Astrocyte (in vitro differentiated cells and primary cell): ENCODE measurements at places on chromosomes 2 and 18. TPM values are rescaled to one million over a fixed set of nuclear protein-coding genes. Genes with fewer than 3 reads are reported as not detected.

DNA sequence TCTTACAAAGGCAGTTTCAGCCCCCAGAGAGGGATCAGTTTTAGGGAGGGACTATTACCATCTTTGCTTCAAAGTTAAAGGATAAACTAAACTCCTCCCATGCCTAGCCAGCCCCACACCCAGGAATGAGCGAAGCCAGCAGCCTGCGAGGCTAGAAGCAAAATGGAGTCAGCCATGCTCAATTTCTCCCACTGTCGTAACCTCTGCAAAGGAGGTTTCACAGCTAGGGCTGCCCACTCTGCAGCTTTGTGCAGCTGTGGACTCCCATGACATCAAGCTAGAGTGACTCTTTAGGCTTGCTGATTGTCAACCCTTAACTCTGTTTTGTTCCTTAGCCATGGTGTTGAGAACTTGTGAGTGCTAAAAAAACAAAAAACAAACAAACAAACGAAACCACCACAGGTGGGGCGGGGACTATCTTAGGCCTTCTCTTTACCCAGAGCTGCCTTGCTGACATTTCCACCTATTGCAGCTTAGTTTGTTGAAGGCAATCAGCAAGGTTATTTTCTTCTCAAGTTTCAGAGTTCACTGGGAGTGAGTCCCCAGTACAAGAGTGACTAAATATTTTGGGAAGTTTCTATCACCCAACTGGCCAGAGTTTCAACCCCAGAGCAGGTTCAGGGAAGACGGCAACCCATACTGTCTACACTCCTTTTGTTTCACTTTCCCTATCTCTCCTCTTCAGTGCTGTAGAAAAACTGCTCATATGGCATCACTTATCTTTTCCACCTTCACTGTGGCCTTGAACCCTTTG, 592.1 kb downstream of the XIRP2 start:
- no peak overlapping the region for H3K27ac ChIP-seq
- H3K4me1 ChIP-seq: no peaks in the 10 kb centered on the region
- H3K4me3 ChIP-seq: no peak overlapping the region
- H3K36me3 ChIP-seq: no peaks in the 10 kb centered on the region
- no peak for DNase-seq

- H3K27me3 ChIP-seq: no peaks in the 10 kb centered on the region
- H3K4me1 ChIP-seq: no peaks in the 10 kb centered on the region
- no peaks in the 10 kb centered on the region for H3K36me3 ChIP-seq
- H3K27ac ChIP-seq: no peak overlapping the region
- no peak for DNase-seq
Observed at GRCh38 chr18:77464917-77465316, 215.3 kb downstream of the GALR1 start.

DNA sequence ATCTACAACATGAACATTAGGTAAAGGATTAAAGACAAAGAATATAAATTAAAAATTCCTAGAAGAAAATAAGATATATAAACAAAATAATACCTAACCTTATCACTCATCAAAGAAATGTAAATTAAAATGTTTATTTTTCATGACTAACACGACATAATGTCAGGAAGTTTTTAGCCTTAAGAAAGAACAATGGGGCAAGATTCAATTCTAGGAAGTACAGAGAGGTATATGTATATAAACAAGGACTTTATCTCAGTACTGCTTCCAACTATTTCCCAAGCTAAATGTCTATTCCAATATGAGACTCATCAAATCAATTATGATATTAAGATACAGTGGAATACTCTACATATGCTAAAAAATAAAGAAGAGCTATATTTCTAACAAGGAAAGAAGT, 44.1 kb downstream of the TTC21B start:
- no peak overlapping the region for H3K4me3 ChIP-seq
- H3K4me1 ChIP-seq: peaks cover 4% of the 10 kb centered on the region
- H3K27me3 ChIP-seq: no peaks in the 10 kb centered on the region
- peaks cover 10% of the 10 kb centered on the region for H3K36me3 ChIP-seq

- no peaks in the 10 kb centered on the region for H3K27me3 ChIP-seq
- no peak overlapping the region for H3K4me3 ChIP-seq
- H3K36me3 ChIP-seq: no peaks in the 10 kb centered on the region
- H3K27ac ChIP-seq: no peak overlapping the region
Observed at GRCh38 chr2:98512699-98513098, 68.0 kb downstream of the INPP4A start.

The PIEZO2 gene
- total RNA-seq: 5.3 and 11.8 TPM in 2 replicates
